ENCODE measurements at places on chromosomes 13 and 19.

DNA sequence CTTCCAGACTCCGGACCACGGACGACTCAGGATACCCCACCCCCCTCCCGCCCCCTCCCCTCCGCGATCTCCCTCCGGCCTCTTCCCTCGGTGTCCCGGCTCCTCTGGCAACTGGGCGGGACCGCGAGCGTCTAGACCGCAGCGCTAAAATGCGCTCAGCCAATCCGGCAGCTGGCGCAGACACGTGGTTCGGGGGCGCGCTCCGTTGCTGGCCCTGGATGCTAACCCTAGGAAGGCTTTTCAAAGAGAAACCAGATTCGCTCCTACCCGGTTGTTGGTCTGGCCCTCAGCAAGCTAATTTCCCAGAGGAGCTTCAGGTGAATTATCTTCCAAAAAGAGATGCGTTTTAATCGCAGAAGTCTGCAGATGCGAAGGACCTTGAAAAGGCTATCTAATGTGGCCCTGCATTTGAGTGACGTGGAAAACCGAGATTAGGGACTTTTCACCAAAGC lies at the start of gene DZIP1:
DZIP1 (minus strand) TSS at position 106 of the 452 bp plus-strand sequence. CDS start 2,677 bp downstream, outside the sequence.
- DNase-seq = peak; percentile 32

GRCh38 chr19:10505583-10506229 lies 2.5 kb upstream of the KEAP1 start:
- DNase-seq = peak; percentile 61

DNA sequence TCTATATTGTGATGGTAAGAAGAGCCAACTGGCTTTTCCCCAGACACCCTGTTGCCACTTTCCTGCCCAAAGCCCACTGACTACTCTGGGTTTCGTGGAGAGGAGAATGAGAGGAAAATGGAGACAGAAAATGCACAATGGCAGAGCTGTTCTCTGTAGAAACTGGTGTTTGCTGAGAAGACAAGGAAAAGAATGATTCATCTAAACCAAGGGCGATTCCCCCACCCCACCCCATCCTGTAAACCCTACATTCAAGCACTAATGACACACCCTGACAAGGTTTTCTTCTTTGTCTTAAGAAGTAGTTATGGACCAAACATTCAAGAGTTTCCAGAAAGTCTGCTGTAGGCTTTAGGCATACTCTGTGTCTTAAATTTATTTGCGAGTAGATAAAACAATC lies 68.8 kb downstream of the DOCK9 start:
- DNase-seq = peak; percentile 89

GRCh38 chr19:932648-933552 lies 7.1 kb downstream of the ARID3A start:
- no peak for DNase-seq

- DNase-seq = no peak
Observed at GRCh38 chr13:33150662-33151061, 134.4 kb downstream of the KL start.

DNA sequence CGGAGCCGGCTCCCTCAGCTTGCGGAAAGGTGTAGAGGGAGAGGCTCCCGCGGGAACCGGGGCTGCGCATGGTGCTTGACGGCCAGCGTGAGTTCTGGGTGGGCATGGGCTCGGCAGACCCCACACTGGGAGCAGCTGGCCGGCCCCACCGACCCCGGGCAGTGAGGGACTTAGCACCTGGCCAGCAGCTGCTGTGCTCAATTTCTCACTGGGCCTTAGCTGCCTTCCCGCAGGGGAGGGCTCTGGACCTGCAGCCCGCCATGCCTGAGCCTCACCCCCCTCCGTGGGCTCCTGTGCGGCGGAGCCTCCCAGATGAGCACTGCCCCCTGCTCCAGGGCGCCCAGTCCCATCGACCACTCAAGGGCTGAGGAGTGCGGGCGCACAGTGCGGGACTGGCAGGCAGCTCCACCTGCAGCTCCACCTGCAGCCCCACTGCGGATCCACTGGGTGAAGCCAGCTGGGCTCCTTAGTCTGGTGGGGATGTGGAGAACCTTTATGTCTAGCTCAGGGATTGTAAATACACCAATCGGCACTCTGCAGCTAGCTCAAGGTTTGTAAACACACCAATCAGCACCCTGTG lies 1141.8 kb downstream of the PCDH17 start:
- DNase-seq = no peak

GRCh38 chr13:59495936-59496512 lies 667.7 kb downstream of the DIAPH3 start:
- no peak for DNase-seq

GRCh38 chr13:33629605-33630360 lies 188.2 kb upstream of the RFC3 start:
- no peak for DNase-seq

GRCh38 chr13:30841154-30841553 lies 64.9 kb upstream of the MEDAG start:
- no peak for DNase-seq

DNA sequence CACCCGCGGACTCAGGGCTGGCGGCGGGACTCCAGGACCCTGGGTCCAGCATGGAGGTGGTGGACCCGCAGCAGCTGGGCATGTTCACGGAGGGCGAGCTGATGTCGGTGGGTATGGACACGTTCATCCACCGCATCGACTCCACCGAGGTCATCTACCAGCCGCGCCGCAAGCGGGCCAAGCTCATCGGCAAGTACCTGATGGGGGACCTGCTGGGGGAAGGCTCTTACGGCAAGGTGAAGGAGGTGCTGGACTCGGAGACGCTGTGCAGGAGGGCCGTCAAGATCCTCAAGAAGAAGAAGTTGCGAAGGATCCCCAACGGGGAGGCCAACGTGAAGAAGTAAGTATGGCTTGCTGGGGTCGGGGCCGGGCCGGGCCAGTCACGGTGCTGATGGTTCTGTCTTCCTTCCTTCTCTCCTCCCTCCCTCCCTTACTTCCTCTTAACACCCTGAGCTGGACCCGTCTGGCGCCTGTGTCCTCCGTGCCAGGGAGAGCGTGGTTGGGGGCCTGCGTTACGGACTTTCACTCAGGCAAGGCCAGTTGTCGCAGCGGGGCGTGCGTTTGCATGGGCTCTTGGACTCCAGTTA lies 1.4 kb downstream of the STK11 start:
- peak; percentile 29 for DNase-seq

DNA sequence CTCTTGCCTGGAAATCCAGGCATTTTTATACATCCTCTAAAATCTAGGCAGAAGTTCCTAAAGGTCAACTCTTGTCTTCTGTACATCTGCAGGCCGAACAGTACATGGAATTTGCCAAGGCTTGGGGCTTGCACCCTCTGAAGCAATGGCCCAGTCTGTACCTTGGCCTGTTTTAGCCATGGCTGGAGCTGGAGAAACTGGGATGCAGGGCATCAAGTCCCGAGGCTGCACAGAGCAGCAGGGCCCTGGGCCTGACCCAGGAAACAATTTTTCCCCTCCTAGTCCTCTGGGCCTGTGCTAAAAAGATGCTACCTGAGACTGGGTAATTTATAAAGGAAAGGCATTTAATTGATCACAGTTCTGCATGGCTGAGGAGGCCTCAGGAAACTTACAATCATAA lies 520.8 kb upstream of the MIR17HG start:
- no peak for DNase-seq

GRCh38 chr13:37344056-37344455 lies 238.6 kb upstream of the CSNK1A1L start:
- DNase-seq = no peak

DNA sequence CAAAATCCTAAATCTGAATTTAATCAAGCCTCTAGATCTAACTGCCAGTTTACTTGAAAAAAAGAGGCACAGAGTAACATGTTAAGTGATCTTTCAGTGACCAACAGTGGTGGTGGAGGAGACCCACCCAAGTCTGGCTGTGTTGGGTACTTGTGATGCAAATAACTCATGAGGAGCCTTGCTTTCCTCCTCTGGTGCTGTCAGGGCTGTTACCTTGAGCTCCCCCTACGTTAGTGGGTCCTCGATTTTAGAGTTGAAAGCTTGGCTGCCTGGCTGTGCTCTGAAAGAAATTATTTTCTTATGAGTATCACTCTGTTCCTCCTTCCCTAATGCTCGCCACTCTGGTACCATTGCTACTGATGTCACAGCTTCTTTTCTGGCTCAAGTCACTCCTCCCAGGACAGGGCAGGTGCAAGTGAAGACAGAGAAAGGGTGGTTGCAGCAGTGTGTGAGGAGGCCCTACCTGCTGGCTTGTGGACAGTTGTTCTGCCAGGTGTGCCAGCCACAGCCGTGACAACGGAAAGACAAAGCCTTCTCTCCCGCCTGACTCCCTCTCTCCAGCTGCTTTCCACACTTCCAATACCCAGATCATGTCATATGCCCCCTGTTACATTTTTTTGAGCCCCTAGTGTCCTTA lies 6.5 kb upstream of the SUPT20H start:
- no peak for DNase-seq

GRCh38 chr13:93180356-93180969 lies 46.1 kb upstream of the GPC6 start:
- DNase-seq = no peak

- DNase-seq = peak; percentile 37
Observed at GRCh38 chr19:5719274-5719960, 529 bp downstream of the LONP1 start.

DNA sequence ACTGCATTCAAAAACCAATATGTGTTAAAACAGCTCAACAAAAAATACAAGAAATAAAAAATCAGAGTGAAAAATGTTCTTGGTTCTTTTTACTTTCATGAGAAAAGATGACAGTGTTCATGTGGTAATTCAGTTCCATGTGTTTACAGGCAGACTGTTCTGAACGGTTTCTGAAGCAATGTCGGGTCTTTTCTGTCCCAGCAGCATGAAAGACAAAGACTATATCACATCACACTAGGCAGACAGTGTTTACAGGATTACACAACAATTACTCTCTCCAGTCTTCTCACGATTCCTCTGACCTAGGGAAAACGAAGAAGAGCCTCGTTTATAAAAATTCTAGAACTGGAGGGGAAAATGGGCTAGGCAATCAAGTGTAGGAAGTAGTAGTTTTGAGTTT lies 83.4 kb downstream of the UBL3 start:
- no peak for DNase-seq

DNA sequence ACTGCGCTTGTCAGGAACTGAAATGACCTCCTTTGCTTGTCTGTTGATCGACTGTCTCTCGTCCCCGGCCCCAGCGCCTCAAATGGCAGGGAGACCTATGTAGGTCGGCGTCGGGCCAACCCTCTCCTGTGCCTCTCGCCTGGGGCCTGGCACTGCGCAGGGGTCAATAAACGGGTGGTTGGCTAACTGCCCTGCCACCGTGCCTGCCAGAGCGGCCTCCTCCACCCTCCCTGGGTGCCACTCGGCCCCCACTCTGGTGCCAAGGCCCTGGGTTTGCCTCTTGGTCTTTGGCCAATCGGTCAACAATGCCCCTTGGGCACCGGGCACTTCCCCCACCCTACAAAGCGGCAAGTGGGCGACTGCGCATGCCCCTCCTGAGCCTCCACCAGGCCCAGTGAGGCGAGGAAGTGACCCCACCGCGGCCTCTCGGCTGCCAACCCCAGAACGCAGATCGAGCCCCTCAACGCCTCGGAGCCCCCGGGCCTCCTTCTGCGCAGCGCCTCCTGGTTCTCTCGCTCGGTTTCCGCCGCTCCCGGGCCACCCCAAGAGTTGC lies 1.1 kb downstream of the KEAP1 start:
- no peak for DNase-seq

DNA sequence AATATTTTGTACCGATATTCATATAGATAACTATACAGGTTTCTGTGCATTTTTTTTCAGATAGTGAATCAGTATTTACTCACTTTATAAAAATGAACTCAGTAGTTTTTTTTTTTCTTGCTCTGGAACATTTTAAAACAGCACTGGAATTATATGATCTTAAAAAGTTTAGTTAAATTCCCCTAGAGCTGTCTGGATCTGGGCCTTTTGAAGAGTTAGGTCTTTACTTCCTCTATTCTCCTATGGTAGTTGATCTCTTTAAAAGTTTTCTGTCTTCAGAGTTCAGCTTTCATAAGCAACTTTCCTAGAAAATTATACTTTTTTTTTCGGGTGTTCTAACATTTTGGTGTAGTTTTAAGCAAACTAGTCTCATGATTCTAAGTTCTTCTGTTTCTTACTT lies 21.8 kb upstream of the RBM26 start:
- no peak for DNase-seq

DNA sequence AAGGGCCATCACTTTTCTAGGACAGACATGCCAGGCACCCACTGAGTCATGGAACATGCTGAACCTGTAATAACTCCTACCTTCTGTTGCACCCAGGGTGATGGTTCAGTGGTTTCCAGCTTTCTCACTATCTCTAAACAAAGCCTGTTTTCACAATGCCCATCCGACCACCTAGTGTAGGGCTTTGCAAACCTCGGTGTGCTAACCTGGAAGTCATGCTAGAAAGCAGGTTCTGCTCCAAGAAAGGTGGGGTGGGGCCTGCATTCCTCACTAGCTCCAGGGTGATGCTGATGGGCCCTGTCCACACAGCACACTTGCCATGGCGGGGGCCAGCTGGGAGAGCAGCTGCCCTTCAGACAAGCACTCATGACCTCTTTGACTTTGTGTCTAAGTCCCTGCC lies 43.4 kb downstream of the COL4A2 start:
- no peak for DNase-seq

DNA sequence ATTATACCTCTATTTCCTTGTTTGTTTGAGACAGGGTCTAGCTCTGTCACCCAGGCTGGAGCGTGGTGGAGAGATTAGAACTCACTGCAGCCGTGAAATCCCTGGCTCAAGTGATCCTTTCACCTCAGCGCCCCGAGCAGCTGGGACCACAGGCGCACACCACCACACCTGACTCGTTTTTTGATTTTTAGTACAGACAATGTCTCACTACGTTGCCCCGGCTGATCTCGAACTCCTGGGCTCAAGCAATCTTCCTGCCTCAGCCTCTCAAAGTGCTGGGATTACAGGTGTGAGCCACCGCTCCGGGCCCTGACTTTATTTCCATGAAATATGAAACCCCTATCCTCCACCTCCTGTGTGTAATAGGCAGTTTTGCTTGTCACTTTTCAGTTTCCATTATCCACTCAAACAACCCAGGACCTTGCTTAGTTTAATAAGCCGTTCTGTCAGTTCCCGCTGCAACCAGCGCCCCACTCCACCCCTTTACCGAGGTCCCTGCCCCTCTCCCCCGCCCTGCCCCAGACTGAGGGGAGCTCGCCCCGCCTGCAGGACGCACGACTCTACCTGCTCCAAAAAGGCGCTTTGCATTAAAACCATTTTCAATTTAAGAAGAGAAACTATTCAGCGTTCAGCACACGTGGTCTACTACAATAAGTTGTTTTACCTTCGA lies 16.9 kb downstream of the ZNF816 start:
- DNase-seq = no peak

DNA sequence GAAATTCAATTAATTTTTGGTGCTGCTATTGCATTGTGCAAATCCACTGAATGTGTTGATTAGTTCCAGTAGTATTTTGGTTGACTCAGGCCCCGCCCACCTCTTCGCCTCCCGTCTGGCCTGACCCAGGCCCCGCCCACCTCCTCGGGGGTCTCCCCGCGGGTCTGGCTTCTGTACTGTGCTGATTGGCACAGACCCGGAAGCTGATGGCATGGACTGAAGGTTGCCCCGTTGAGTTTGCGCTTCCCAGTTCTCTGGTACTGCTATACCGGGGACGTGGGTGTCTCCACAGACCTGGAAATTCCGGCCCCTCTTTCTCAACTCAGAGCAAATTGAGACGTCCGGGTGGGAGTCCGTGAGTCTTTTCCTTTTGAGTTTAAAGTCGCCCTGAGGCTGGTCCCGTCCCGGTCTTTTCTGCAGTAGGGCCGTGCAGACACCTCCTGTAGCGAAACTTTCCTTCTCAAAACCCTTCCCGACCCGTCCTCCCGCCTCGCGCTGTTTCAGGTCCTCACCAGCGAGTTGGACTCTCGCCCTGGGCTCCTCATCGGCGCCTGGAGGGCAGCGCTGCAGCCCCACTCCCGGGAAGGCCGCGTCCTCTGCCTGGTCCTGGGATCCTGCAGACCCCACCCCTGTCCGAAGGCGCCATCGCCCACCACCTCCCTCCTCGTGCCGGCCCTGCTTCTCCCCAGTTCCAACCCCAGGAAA lies 14.8 kb downstream of the ZNF701 start:
- DNase-seq = no peak

- no peak for DNase-seq
Observed at GRCh38 chr19:1874554-1875185, 10.6 kb downstream of the ABHD17A start.

Data from bronchial epithelial cell (primary cell).